BJ (cell line): ENCODE measurements at places on chromosomes 7 and 10. TPM values are rescaled to one million over a fixed set of nuclear protein-coding genes. Genes with fewer than 3 reads are reported as not detected.

- DNase-seq = no peak
Measured at GRCh38 chr10:14586901-14587300, 187.8 kb downstream of the FAM107B start.

DNA sequence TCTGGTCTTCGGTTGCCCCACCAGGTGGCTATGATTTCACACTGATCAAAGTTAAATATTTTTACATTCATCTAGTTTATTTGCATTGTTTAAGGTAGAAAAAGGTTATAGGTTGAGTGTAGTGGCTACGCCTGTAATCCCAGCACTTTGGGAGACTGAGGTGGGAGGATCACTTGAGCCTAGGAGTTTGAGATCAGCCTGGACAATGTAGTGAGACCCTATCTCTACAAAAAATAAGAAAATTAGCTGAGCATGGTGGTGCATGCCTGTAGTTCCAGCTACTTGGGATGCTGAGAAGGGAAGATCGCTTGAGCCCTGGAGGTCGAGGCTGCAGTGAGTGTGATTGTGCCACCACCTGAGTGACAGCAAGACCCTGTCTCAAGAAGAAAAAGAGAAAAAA lies 3.8 kb downstream of the CCM2 start:
- DNase-seq = no peak

DLX6 gene
- polyA plus RNA-seq = not detected in 2 replicates

ACHE gene
- polyA plus RNA-seq = 0.05 and 0.22 TPM in 2 replicates

SPDYE2B gene
- not detected in 2 replicates for polyA plus RNA-seq
